ENCODE measurements at places on chromosomes 7 and 10.

GRCh38 chr10:14425034-14425433, 94.3 kb upstream of the FRMD4A start:
- DNase-seq = no peak

GRCh38 chr10:6416892-6417512, 163.1 kb downstream of the PRKCQ start:
- peak; percentile 37 for DNase-seq

- DNase-seq = peak; percentile 74
These were observed 11.8 kb downstream of the NT5C3A start for GRCh38 chr7:33050535-33051318.

DNA sequence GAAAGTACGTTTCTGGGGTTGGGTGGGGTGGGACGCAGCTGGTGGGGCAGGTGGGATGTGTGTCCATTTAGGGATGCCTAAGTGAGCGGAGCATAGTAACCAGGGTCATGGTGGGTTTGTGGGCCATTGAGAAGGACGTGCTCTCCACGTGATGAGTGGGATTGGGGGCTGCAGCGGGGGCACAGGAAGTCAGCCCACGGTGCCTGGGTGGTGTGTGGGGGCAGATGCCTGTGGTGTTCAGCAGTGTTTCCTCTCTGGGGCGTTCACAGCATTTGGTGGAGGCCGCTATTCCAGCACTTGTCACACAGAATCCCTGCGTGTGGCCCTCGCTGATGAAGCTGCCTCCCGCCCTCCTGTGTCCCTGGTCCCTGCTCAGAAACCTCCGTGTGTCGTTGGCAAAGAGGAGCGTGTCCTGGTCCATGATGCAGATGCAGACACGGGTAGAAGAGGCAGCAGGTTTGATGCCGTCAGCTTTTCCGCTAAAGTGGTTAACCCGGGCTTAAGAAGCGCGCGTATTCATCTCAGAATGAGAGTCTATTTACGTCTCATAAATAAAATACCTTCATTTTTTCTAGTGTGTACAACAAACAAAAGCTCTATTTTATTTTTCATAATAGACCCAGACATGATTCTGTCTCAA, 274.2 kb downstream of the ADARB2 start:
- no peak for DNase-seq

GRCh38 chr10:4151466-4151865, 366.5 kb upstream of the KLF6 start:
- DNase-seq = no peak

GRCh38 chr7:25750744-25751508, 401.1 kb upstream of the NFE2L3 start:
- no peak for DNase-seq

DNA sequence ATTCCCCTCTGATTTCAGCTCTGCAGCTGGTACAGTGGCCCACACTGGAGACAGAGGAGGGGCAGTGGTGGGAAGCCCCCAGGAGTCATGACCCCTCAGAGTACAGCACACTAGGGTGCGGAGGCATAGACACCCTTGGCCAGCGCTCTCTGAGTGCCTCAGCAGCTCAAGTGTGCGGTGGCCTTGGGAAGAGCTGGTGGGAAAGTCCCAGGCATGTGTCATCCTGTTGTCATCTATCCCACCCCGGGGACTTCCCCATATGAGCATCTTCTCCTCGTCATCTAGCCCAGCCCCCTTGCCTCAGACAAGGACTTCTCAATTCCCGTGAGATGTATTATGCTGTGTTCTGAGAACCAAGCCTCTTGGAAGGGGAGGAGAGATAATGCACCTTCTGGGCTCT, 15.6 kb upstream of the PPIF start:
- peak; percentile 60 for DNase-seq

DNA sequence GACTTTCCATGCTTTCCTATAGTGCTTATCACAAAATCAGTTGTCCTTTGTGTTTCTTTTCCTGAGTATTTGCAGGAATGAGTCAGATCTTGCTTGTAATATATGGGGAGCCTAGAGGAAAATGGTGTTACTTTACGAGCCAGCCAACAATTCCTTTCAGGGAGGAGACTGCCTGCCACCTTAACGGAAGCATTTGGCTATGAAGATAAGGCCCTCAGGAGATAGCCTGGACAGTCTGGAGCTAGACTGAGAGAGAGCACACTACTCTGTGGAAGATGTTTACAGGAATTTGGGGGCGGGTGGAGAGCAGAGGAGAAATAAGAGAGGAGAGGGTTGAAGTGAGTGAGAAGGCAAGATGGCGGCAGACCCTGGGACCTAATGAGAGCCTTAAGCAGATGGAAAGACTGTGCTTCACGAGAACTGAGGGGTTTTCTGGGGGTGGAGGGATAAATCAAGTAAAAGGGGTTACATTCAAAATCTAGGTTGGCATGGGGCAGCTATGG, 126.3 kb downstream of the SNX10 start:
- DNase-seq = no peak

GRCh38 chr7:132708470-132708869, 132.2 kb upstream of the PLXNA4 start:
- no peak for DNase-seq

DNA sequence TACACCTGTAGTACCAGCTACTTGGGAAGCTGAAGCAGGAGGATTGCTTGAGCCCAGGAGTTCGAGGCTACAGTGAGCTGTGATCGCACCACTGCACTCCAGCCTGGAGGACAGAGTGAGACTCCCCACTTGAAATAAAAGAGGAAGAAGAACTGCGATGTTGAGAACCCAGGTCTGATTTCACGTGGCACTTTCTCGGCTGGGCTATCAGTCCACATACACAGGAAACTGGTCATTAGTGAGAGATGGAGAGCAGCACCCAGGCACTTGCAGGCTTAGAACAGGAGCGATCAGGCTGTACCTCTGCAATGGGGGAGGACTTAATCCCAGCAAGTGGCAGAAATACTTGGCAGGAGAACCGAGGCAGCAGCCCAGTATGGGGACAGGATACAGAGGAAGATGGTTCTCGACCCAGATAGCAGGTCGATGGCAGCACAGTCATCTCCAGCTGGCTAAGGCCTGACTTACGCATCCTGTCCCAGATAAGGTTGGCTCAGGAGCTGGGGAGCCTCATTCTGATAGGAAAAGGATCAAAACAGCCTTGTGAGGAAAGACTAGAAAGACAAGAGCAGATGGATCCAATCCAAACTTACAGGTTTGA, 487.7 kb upstream of the AUTS2 start:
- no peak for DNase-seq

DNA sequence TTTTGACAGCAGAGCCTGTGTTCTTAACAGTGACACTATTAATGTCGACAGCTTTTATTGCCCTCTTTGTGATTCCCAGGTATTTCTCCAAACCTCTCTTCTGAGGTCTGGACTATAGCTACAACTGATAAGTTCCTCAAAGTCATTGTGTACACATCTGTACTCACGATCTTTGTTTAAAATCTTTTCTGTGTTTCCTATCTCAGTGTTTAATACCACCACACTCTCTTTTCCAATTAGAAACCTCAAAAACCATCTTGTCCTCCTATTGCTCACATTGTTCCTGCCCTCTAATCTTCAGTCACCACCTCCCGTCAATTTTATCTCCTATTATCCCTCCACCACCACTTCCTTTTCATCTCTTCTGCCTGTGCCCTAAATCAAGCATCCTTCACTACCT, 12.9 kb upstream of the WASL start:
- DNase-seq = no peak
